ENCODE measurements at places on chromosomes 12 and 14. TPM values are rescaled to one million over a fixed set of nuclear protein-coding genes. Genes with fewer than 3 reads are reported as not detected.

Gene OTUB2
- 2.3 TPM for total RNA-seq

Gene TRPV4
- total RNA-seq, result 7.0 TPM

Gene TSPAN8
- not detected for total RNA-seq

Gene RD3L
- not detected for total RNA-seq

Gene ADAM20
- 1.2 TPM for total RNA-seq

Measured in endothelial cell (in vitro differentiated cells).